AML-193 (cell line): ENCODE measurements at places on chromosomes 11 and 22.

DNA sequence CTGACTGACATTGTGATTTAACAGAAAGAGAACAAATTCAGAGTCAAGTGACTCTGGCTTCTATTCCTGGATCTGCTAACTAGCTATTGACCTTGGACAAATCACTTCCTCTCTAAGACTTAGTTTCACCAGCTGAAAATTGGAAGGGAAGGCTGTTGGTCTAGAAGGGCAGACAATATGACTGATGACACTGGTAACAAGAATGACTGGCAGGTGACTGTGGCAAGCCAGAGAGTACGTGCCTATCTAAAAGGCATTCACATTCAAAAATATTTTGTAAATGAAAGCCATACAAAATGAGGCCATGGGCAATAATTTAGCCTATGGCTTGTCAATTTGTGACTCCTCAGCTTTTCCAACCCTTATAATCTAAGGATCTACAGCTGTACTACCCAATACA is 23.5 kb downstream of the SERGEF start:
- DNase-seq: no peak

DNA sequence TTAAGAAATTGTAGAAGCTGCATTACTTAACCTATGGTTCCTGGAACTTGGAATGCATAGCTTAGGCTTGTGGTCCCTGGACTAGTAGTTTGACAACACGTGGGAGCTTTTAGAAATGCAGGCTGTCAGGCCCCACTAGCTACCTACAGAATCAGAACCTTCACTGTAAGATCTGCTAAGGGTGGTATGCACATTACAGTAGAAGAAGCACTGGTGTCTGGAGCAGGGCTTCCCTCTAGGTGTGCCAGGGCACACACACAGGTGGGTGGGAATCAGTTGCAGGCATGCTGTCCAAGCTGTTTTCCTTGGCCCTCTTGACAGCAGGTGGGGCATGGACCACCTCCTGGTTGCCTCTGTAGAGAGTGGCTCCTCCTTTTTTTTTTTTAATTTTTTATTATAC is 8.8 kb downstream of the NNMT start:
- DNase-seq: no peak

GRCh38 chr11:132777067-132777975 is 755.0 kb downstream of the OPCML start:
- DNase-seq: no peak

GRCh38 chr11:10387206-10388083 is 67.6 kb upstream of the AMPD3 start:
- DNase-seq: no peak

DNA sequence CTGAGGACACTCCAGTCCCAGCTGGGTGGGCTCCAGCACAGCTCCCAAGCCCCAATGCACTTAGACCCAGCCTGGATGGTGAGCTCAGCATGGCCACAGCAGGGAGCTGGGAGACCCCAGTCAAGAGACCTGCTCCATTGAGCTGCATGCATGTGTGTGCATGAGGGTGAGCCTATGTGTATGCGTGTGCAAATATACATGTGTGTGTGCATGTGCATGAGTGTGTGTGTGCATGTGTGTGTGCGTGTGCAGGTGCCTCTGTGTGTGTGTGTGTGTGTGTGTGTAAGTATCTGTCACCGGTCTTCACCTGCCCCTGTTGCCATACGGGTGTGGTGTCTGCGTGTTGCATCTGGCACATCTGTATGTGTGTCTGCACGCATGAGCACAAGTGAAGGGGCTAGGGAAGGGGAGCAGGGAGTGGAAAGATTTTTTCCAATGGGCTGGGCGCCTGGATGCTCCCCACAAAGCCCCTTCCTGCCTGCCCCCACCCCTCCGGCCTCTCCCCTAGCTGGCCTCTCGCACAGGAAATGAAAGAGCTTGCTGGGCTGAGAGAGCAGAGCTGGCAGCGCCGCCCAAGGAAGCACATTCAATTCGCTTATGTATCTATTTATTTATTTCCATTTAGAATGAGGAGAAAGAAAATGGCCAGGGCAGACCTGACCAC is 4.1 kb downstream of the TSPAN32 start:
- no peak for DNase-seq
